H1 (cell line): ENCODE measurements at places on chromosomes 1 and 21. TPM values are rescaled to one million over a fixed set of nuclear protein-coding genes. Genes with fewer than 3 reads are reported as not detected.

DNA sequence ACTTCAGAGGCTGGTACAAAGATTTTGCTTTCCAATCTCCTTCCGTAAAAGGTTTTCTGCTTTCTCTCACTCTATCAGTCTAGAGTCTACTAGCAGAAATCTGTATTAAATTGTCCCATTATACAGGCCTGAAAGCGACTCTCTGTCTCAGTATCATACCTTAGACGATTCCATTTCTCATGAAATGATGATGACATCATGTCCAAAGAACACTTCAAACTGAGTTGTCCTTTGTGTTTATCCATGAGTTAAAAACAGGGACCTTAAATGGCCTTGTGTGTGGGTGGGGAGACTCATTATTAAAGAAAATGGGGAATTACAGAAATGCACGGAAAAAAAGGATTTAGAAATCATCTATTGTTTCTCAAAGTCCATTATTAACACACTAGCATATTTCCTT lies 21.0 kb upstream of the SLC44A3 start:
- H3K27ac ChIP-seq, result no peak overlapping the region
- H3K4me3 ChIP-seq, result no peak overlapping the region
- DNase-seq, result no peak
- H3K36me3 ChIP-seq, result no peaks in the 10 kb centered on the region
- no peaks in the 10 kb centered on the region for H3K4me1 ChIP-seq

DNA sequence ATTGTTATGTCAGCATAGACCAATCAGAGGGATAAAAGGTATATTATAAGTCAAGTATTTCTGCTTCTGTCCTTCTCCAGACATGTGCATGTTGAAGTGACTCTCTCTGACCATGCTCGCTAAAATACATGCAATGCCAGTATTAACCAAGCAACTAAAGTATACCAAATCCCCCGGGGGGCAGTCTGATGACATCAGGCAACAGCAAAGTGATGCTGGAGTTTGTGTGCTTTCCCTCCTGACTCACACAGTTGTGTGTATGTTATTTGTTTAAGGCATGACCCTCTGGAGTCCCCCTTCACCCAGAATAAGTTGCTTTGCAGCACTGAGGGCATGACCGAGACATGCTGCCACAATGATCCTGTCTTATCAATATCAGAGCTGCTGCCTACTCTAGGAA lies 2.1 kb downstream of the BRINP2 start:
- DNase-seq, result no peak
- peaks cover 42% of the 10 kb centered on the region for H3K27me3 ChIP-seq
- H3K4me3 ChIP-seq, result no peak overlapping the region
- H3K36me3 ChIP-seq, result no peaks in the 10 kb centered on the region
- H3K4me1 ChIP-seq, result peaks cover 3% of the 10 kb centered on the region
- H3K27ac ChIP-seq, result no peak overlapping the region

Gene IVL
- total RNA-seq, result not detected in 2 replicates

GRCh38 chr1:152182944-152183361 lies 23.9 kb upstream of the RPTN start:
- no peak overlapping the region for H3K4me3 ChIP-seq
- no peaks in the 10 kb centered on the region for H3K36me3 ChIP-seq
- no peaks in the 10 kb centered on the region for H3K4me1 ChIP-seq
- no peaks in the 10 kb centered on the region for H3K27me3 ChIP-seq

DNA sequence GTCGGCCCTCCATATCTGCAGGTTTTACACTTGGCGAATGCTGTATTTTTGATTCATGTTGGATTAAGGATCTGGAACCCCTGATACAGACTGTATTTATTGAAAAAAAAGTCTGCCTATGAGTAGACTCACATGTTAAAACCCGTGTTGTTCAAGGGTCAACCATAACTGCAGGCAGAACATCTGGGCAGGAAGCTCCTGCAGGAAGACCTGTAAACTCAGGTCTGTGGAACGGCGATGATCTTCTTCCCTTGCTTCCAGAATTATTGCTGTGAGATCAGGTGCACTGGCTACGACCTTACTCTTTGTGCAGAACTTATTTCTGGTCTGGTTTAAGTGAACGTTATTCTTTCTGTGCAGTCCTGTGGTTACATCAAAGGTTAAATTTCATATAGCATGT lies 96.6 kb downstream of the DISC1 start:
- H3K27ac ChIP-seq, result no peak overlapping the region
- H3K27me3 ChIP-seq, result no peaks in the 10 kb centered on the region
- DNase-seq, result no peak

Gene TMEM200B
- total RNA-seq, result 11.0 and 11.3 TPM in 2 replicates

Gene KLHDC7A
- total RNA-seq, result 18.9 and 19.1 TPM in 2 replicates

DNA sequence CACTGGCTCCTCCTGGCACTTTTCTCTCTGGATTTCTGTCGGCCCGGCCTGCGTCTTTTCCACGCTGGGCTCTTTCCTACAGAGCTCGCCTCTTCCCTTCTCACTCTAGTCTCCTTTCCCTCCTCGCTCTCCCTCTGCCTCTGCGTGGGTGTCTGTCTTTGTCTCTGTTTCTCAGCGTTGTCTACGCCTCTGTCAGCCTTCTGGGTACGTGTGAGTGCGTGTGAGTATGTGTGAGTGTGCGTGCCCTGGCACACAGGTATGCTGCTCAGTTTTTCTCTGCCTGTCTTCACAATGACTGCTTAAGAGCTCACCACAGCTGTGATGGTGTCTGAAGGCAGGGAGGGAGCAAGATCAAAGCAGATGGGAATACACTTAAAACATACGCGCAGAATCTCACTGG lies 77.7 kb downstream of the KIRREL1 start:
- H3K4me1 ChIP-seq, result peaks cover 16% of the 10 kb centered on the region
- no peak overlapping the region for H3K4me3 ChIP-seq
- 0 out of 2 replicates have a peak overlapping the region, but pooled peaks have one; percentile 34 for H3K27ac ChIP-seq
- no peak for DNase-seq
- no peaks in the 10 kb centered on the region for H3K27me3 ChIP-seq

DNA sequence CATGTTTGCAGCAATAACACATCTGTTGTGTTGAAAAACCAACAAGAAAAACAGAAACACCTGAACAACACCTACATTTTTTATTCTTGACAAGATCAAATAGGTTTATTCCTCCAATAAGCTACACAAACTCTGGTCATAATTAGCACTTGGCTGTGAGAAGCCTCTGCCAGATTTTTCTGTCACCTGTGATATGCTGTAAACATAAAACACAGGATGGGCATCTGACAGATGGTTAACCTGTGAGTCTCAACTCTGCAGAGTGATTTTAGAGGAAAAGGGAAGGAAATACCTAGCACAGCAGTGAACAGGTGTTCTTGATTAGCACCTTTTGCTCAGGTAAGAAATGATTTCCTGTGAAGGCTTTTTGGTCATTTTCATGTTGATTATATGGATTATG lies 175.4 kb upstream of the COA6 start:
- no peaks in the 10 kb centered on the region for H3K36me3 ChIP-seq
- H3K4me3 ChIP-seq, result no peak overlapping the region
- no peak overlapping the region for H3K27ac ChIP-seq
- H3K27me3 ChIP-seq, result no peaks in the 10 kb centered on the region
- no peak for DNase-seq
- no peaks in the 10 kb centered on the region for H3K4me1 ChIP-seq

DNA sequence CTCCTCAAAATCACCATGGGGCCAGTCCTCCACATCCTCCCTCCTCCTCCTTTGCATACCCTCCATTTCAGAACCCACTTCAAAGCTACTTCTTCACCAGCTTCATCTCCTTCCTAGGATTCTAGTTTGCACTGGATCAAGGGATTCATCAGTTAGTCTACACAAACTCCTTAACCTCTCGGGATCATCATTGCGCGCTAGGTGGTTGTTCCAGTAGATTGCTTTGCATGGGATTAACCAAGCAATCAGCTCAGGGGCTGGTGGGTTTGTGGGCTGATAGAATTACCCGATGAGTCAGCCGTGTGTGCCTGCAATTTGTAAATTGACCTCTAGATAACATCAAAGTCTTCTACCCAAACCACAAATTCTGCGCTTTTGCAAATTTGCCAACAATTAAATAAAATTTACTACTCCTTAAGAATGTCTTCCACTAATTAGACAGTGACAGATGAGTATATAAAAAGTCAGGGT lies 7.7 kb downstream of the KANK4 start:
- DNase-seq, result no peak
- no peak overlapping the region for H3K27ac ChIP-seq
- no peaks in the 10 kb centered on the region for H3K36me3 ChIP-seq

DNA sequence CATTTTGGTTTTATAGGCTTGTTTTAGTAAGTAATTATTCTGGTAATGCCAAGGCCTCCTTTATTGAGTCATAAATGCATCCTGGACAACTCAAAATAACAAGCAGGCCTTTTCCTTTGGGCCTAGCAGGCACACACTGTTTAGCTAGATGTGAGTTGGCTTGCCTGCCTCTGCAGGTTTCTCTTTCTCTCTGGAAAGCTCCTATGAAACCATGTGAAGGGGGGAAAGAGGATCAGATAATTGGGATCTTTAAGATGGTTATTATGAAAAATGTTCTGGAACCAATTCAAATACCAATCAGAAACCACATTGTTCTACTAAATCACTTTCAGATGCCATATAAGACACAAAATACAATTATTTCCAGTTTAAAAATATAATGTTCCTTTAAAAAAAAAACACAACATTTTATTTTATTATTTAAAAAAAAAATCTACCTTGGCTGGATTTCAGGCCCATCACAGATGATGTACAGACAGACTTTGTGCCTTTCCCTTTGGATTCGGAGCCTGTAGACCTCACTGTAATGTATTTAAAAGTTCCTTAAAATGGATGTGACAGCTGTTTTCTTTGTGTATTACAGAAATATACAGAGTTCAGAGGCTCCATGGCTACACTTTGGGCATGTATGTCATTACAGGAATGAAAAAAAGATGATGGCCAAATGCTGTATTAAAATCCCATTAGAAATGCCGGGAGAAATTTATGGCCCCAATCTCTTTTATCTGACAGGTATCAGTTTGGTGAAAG lies 80.2 kb downstream of the NTMT2 start:
- H3K27ac ChIP-seq, result no peak overlapping the region
- no peak for DNase-seq
- H3K27me3 ChIP-seq, result no peaks in the 10 kb centered on the region
- no peak overlapping the region for H3K4me3 ChIP-seq
- H3K4me1 ChIP-seq, result no peaks in the 10 kb centered on the region

- no peak overlapping the region for H3K4me3 ChIP-seq
- H3K4me1 ChIP-seq, result no peaks in the 10 kb centered on the region
- H3K36me3 ChIP-seq, result no peaks in the 10 kb centered on the region
Measured at GRCh38 chr1:170707959-170708655, 44.2 kb downstream of the PRRX1 start.

DNA sequence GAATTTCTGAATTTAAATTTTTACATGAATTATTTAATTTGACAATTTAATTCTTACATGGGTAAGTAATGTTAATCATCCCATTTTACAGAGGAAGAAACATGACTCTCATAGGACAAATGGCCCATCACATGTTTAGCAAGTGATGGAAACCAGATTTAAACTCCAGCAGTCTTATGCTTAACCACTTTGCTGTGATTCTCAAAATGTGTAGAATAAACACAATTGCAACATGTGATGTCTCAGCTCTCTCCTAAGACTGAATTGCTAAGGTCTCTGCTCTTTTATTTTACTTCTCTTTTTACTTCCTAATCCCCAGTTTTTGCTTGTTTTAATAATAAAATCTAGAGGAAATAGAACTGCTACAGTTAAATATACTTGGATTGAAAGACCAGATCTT lies 42.8 kb downstream of the HS2ST1 start:
- H3K27ac ChIP-seq, result no peak overlapping the region
- H3K4me3 ChIP-seq, result no peak overlapping the region
- no peaks in the 10 kb centered on the region for H3K27me3 ChIP-seq
- H3K4me1 ChIP-seq, result no peaks in the 10 kb centered on the region
- no peaks in the 10 kb centered on the region for H3K36me3 ChIP-seq

Gene KRTAP21-2
- not detected in 2 replicates for total RNA-seq

GRCh38 chr1:108059945-108060344 lies 95.0 kb upstream of the VAV3 start:
- peaks cover 4% of the 10 kb centered on the region for H3K4me1 ChIP-seq
- DNase-seq, result no peak
- H3K36me3 ChIP-seq, result no peaks in the 10 kb centered on the region

GRCh38 chr21:43367296-43367695 lies 59.6 kb downstream of the SIK1 start:
- no peaks in the 10 kb centered on the region; the same call in 1 of the 2 replicates for H3K27me3 ChIP-seq
- H3K4me3 ChIP-seq, result no peak overlapping the region
- peaks cover 2% of the 10 kb centered on the region; the same call in 1 of the 2 replicates for H3K4me1 ChIP-seq
- no peak for DNase-seq
- H3K36me3 ChIP-seq, result no peaks in the 10 kb centered on the region

- DNase-seq, result no peak
- no peak overlapping the region for H3K27ac ChIP-seq
- H3K4me3 ChIP-seq, result no peak overlapping the region
Measured at GRCh38 chr1:109671067-109671466, 3.2 kb downstream of the GSTM2 start.

- DNase-seq, result peak; percentile 19
- peak overlapping the region; percentile 91 for H3K4me3 ChIP-seq
- H3K36me3 ChIP-seq, result peaks cover 15% of the 10 kb centered on the region
- no peaks in the 10 kb centered on the region for H3K27me3 ChIP-seq
Measured at GRCh38 chr1:43708002-43708410, 670 bp downstream of the ST3GAL3 start.

DNA sequence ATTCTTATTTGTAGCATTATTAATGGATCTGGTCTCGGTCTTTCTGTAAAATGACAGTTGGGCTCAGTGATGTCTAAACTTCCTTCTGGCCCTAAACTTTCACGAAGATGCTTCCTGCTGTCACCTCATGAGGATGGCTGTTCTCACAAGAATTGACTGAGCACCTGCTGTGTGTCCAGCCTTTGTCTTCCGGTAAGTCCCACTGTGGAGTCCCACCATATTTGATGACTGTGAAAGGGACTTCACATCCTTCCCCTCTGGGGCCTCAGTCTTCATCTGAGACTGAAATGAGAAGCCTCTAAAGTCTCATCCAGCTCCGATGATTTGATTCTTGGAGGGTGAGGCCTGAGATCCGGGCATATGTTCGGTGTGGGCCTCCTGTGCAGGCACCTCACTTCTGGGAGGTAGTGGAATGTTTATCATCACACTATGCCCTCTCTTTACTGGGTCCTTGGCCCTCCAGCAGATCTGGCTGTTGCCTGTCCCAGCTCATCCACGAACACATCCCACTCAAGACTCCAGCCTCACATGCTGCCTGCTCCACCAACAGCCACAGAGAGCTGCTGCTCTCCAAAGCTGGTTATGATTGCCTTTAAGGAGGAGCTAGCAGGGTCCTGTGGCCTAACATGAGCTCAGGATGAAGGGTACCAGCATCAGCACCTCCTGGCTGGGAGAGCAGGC lies 95.8 kb downstream of the KCNN3 start:
- no peaks in the 10 kb centered on the region for H3K36me3 ChIP-seq
- peaks cover 6% of the 10 kb centered on the region for H3K4me1 ChIP-seq
- DNase-seq, result no peak
- no peaks in the 10 kb centered on the region for H3K27me3 ChIP-seq
- H3K27ac ChIP-seq, result no peak overlapping the region
- no peak overlapping the region for H3K4me3 ChIP-seq

Gene CELF3
- total RNA-seq, result 0.34 and 0.65 TPM in 2 replicates

Gene ADCY10
- not detected in 2 replicates for total RNA-seq

- H3K27ac ChIP-seq, result no peak overlapping the region
- no peak overlapping the region for H3K4me3 ChIP-seq
- H3K36me3 ChIP-seq, result no peaks in the 10 kb centered on the region
- DNase-seq, result no peak
Measured at GRCh38 chr1:235876402-235876841, 9.7 kb upstream of the LYST start.
